ENCODE measurements at places on chromosomes 7 and 10.

- no peak for DNase-seq
Observed at GRCh38 chr10:4742217-4742616, 83.8 kb upstream of the AKR1E2 start.

GRCh38 chr7:29754874-29755490 lies 51.3 kb upstream of the WIPF3 start:
- no peak for DNase-seq

- DNase-seq: peak; percentile 55
Observed at GRCh38 chr7:134605978-134606923, 40.4 kb upstream of the BPGM start.

DNA sequence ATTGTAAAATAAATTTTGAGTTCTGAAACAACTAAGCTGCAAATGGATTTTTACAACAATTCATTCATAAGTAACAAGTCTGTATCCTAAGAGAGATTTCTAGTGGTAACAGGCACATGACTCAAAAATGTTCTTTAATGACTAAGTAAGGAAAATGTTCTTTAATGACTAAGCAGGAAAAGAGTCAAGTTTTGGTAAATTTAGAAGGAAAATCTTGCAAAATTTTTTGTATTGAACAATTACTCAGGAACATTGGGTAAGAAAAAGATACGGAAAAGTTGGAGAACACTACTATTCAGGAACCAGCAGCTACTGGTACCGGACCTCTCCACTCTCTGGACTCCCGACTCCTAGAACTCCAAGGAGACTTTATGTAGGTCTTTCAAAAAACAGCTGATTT lies 33.5 kb downstream of the HYCC1 start:
- no peak for DNase-seq

DNA sequence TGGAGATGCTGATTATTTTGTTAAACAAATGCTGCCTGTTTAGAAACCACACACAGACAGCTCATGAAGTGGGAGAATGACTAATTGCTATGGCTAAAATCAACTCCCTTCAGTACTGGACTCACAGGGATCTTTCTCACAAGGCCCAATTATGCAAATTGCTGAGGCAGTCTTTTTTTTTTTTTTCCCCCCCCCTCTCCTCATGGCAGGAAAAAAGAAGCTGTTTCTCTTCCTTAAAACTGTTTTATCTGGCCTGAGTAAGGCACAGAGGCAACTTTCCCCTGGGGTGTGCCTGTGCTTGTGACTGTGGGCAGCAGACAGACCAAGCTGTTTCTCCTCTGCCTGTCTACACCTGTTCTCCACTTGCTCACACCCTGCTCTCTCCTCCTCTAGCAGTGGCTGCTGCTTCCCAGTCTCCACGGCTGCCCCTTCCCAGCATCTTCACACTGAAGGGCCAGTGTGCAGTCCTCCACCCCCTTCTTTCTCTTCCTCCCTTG lies 65.4 kb upstream of the STEAP1B start:
- no peak for DNase-seq

- no peak for DNase-seq
Observed at GRCh38 chr7:36682102-36682501, 42.2 kb downstream of the AOAH start.

DNA sequence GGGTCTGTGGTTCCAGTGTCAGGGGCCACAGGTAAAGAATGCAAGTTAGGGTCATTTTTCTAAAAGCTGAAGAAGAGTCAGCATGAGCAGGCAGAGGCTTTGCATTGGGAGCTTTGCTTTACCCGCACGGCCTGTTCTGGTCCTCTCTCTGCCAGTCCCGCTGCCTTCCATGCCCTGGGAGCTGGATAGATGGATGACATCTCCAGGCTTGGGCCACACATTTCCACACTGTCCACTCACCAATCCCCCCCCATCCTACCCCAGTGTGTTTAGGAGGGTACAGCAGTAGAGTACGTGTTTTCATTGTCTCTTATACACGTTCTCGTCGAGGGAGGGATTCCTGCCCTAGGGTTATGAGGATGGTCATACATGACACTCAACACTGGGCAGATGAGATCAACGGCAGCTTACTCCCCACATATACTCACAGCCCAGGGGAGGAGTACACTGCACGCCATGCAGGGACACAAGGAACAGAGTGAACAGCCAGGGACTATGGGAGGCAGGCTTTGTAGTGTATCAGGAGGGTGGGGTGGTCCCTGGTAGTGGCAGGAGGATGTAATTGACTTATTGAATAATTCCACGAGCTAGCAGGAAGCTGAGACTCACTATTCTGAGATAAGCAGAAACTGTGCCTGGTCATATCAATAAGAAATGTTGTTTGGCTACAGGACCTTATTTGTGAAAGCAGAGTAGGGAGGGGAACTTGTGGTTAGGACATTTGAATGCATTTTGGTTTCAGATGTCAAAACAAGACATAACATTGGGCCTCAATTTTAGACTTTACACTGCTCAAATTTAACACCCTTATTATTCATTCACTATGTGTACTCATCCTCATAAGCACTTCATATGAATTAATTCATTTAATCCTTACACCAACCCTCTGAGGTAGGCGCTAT lies 36.6 kb downstream of the PLPP4 start:
- DNase-seq: no peak

DNA sequence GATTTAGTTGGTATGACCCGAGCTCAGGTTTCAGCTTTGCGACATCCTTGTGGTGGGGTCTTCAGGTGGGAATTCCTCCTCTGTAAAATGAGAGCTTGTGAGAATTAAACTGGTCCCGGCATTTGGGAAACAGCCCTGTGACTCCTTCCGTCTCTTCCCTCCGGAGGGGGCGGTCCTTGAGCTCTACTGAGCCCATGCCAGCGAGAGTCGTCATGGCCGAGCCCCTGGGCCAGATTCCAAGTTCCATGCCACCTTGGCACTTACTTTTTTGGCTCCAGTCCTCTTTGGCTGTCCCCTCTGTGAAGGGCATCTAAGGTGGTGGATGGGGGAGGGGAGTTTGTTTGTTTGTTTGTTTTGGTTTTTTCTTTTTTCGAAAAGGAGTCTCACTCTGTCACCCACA lies 47.6 kb downstream of the GTF2IRD1 start:
- no peak for DNase-seq

DNA sequence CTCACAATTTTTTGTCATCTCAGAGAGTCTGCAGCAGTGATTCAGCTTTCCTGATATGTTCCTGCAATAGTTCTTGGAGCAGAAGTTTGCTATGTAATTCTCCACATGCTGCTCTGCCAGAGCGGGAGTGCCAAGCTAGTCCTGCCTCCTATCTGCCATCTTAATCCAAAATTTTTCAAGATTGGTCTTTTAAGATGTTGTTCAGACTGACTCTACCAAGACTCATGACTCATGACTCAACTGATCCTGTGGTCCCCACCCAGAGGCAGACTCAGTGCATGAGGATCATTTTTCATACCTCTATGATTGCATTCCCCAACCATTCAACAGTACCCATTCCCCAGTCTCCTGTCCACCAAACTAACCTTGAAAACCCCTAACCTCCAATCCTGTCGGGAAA lies 470.8 kb downstream of the INHBA start:
- DNase-seq: no peak

DNA sequence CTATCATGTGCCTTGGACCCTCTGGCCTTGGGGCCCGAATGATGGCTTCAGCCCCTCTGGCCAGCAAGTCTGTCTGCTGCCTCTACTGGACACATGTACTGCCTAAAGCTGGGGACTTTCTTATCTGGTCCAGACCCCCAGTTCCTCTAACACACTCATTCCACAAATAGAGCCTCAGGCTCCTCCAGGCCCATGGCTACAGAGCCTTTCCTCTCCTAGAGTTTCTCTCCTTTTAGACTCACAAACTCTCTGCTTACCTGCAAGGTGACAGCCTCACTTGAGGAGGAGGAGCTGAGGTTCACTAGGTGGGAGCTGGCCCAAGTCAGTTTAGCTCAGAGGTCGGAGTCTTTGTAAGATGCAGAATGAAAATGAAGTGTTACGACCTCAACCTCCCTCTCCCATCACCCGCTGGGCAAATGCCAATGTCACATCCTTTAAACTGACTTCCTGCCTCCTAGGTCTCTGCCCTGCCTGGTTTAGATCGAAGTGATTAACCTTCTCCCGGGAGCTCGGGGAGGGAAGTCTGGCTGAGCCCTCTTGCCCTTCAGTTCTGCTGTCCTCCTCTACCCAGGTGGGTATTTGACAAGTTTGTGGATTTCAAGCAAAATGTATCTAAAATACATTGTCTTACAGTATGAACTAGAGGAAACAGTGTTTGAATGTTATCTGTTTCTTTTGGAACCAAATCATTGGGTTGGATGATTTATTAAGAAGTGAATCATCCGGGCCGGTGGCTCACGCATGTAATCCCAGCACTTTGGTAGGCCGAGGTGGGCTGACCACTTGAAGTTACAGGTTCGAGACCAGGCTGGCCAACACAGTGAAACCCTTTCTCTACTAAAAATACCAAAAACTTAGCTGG lies 71.9 kb upstream of the TNS3 start:
- no peak for DNase-seq

DNA sequence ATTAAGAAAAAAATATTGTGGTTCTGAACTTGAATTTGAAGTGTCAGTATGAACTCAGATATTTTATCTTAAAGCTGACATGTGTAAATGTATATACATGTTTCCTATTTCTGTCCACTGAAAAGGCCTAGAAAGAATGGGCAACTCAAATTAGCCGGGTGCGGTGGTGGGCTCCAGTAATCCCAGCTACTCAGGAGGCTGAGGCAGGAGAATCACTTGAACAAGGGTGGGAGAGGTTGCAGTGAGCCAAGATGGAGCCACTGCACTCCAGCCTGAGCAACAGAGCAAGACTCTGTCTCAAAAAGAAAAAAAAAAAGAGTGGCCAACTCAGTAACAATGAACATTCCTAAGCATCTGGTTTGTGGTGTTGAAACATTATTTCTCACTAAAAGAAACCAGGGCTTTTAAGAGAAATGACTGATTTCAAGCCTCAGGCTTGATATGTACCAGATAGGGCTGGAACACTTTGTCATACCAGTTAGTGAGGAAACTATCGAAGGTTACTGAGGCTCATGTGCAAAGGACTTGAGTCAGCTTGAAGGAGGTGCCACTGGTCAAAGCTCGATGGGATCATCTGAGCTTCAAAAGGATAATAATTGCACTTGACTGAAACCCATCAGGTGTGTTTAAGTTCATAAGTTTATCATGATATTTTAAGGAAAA lies 40.5 kb downstream of the AOAH start:
- no peak for DNase-seq

GRCh38 chr7:27220440-27220955 lies 20.6 kb upstream of the HOXA13 start:
- DNase-seq: no peak

- DNase-seq: no peak
Observed at GRCh38 chr7:47474211-47474936, 107.5 kb downstream of the TNS3 start.

GRCh38 chr10:1651270-1651966 lies 85.9 kb downstream of the ADARB2 start:
- DNase-seq: no peak

- DNase-seq: no peak
Observed at GRCh38 chr7:134480730-134481129, 21.8 kb upstream of the AKR1B1 start.

- no peak for DNase-seq
Observed at GRCh38 chr10:97512993-97513392, 14.3 kb downstream of the UBTD1 start.

- DNase-seq: no peak
Observed at GRCh38 chr10:128530301-128530700, 404.1 kb upstream of the MKI67 start.

DNA sequence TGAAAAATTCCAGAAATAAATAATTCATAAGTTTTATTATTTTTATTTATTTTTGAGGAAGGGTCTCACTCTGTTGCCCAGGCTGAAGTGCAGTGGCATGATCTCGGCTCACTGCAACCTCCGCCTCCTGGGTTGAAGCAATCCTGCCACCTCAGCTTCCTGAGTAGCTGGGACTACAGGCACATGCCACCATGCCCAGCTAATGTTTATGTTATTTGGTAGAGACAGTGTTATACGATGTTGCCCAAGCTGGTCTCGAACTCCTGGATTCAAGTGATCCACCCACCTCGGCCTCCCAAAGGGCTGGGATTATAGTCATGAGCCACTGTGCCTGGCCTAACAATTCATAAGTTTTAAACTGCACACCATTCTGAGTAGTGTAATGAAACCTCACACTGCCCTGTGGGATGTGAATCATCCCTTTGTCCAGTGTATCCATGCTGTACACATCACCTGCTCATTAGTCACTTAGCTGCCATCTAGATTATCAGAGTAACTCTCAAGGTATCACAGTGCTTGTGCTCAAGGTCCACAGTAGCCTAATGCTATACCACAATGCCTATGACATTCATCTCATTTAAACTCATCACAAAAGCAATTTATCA lies 17.9 kb downstream of the RTKN2 start:
- no peak for DNase-seq

- DNase-seq: no peak
Observed at GRCh38 chr10:129552119-129552518, 85.1 kb downstream of the MGMT start.

DNA sequence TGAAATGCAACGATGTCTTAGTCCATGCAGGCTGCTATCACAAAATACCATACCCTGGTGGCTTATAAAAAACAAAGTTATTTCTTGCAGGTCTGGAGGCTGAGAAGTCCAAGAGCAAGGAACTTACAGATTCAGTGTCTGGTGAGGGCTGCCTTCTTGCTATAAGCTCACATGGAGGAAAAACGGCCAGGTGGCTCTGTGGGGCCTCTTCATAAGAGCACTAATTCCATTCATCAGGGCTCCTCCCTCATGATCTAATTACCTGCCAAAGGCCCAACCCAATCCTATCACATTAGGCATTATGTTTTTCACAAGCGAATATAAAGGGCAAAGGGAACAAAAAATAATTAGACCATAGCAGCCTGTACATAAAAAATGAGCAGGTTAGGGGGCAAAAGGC lies 35.4 kb downstream of the PAPSS2 start:
- DNase-seq: no peak

- no peak for DNase-seq
Observed at GRCh38 chr7:134108802-134109201, 18.3 kb upstream of the LRGUK start.

DNA sequence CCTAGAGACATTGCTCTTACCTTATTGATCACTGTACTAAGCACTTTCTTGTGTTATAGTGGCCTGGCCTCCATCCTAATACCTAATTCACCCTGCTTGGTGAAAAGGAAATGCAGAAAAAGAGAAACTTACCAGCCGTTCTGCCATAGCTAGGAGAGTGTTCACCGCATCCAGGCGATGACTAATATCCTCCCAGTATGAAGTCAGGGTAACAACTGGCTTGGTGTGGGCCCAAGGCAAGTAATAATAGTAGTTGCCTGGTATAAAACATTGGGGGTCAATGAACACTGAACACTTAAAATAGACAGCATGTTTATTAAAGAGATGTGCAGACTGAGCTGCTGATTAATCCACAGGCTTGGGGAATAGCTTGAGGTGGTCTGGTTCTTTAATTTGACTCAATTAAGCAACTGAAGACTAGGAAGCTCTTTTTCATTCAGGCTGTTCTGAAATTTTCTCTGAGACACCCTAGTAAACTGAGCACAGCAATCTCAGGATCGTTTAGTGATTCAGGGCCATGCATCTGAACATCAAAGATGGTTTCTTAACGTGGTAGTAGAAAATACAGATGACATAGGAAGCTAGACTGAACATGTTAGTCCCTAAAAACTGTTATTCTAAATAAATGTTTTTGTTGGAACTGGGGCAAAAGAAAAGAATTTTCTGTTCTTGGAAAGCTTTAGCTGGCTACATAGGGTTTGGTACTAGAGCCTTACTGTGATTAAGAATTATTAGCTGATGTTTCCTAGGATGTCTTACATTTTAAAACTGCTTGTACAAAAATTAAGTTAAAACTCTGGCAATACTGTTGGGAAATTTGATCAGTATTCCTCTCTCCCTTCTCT lies 102.2 kb downstream of the MYOF start:
- DNase-seq: peak; percentile 22

Measured in activated naive CD4-positive, alpha-beta T cell treated with anti-CD3 and anti-CD28 coated beads, Interleukin-2, amount 50 U/mL, for 16 hours (primary cell).